AG09309 (cell line): ENCODE measurements at places on chromosomes 4 and X.

DNA sequence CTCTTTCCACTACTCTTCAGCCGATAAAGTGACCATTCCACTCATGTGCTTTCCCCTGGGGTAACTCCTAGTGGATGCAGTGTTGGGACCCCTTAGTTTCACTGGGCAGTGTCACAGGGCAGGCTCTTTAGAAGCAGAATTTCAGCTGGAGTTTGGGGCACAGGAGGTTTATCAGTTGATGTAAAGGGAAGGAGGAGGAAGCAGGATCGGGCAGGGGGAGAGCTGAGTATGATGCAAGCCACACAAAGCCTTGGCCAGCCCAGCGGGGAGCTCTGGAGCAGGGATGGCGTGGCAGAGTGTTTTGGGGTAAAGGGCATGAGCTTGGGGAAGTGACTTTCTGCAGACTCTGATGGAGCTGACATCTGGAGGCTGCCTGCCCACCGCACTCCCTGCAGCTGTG lies 19.3 kb downstream of the WDR13 start:
- no peak for DNase-seq

DNA sequence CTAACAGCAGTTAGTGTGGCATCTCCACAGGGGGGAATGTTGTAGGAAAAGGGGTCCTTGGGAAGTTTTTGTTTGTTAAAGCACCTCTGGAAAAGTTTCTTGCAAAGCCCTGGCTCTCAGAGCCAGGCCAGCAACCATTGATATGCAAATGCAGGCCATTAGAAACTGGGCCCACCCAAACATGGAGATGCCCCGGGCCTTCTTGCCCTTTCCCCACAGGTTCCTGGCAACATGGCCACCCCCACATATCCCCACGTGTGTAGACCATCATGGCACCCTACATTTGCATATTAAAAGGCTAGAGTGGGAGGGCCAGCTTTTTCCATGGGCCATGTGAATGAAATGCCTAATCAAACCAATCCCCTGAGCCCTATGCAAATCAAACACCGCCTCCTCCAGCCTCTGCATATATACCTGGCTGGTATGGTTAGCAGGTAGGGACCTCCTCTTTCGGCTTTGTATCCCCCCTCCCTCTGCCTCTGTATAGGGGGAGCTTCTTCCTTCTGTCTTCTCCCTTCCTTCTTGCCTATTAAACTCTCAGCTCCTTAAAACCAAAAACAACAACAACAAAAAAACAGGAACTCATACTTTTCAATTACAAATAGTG lies 44.0 kb upstream of the ZCCHC13 start:
- DNase-seq = no peak

GRCh38 chr4:38166768-38167167 lies 206.6 kb downstream of the PTTG2 start:
- no peak for DNase-seq

- no peak for DNase-seq
Observed at GRCh38 chr4:179145746-179146525, 1703.7 kb upstream of the AGA start.

DNA sequence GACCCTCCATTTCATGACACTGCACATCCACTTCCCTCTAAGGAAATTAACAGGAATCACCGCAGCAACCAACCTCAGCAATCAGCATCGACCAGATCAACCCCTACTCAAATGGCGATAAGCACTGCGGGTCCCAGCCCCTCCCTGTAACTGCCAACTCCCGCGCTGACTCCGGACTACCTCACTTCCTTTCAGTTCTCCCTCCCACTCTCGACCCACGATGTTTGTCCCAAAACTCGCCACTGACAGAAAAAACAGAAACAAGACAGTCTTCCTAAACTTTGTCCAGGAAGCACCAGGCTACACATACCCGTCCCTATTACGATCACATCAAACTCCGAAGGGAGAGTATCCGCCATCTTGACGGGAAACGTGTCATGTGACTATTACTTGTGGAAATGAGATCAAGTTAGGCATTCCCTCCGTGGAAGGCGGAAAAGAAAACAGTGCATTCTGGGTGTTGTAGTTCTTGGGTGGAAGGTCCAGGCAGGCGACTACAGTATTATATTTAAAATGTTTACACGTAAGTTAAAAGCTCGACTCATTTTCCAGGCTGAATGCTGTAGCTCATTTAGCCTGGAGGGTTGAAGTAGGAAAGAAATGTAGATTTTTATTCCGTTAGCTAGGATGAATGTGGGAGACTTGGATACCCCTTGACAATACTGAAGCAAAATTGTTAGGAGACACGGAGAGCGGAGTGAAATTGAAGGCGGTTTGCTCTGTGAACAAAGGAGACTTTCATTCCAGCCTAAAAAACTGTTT lies at the start of gene CHM:
Gene CHM, minus strand, starts transcription at position 385 of the 762 bp plus-strand sequence. Its CDS starts 26 bp downstream, at position 359.
- peak; percentile 53 for DNase-seq

- DNase-seq = no peak
Observed at GRCh38 chr4:3135155-3136011, 60.9 kb downstream of the HTT start.

GRCh38 chr4:182916483-182917181 lies 554 bp downstream of the DCTD start:
- no peak for DNase-seq

- no peak for DNase-seq
Observed at GRCh38 chr4:108917255-108917654, 154.4 kb upstream of the ETNPPL start.

- DNase-seq = peak; percentile 65
Observed at GRCh38 chr4:173074501-173074946, 94.1 kb upstream of the GALNT7 start.

DNA sequence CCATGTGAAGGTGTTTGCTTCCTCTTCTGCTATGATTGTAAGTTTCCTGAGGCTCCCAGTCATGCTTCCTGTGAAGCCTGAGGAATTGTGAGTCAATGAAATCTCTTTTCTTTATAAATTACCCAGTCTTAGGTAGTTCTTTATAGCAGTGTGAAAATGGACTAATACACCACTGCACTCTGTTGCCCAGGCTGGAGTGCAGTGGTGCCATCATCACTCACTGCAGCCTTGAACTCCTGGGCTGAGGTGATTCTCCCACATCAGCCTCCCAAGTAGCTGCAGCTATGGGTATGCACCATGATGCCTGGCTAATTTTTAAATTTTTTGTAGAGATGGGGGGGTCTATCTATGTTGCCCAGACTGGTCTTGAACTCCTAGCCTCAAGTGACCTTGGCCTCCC lies 15.8 kb upstream of the IGFBP7 start:
- DNase-seq = no peak
